ENCODE measurements at places on chromosomes 2 and 18.

GRCh38 chr2:96961210-96961950 is 25.0 kb downstream of the FAM178B start:
- DNase-seq, result no peak

DNA sequence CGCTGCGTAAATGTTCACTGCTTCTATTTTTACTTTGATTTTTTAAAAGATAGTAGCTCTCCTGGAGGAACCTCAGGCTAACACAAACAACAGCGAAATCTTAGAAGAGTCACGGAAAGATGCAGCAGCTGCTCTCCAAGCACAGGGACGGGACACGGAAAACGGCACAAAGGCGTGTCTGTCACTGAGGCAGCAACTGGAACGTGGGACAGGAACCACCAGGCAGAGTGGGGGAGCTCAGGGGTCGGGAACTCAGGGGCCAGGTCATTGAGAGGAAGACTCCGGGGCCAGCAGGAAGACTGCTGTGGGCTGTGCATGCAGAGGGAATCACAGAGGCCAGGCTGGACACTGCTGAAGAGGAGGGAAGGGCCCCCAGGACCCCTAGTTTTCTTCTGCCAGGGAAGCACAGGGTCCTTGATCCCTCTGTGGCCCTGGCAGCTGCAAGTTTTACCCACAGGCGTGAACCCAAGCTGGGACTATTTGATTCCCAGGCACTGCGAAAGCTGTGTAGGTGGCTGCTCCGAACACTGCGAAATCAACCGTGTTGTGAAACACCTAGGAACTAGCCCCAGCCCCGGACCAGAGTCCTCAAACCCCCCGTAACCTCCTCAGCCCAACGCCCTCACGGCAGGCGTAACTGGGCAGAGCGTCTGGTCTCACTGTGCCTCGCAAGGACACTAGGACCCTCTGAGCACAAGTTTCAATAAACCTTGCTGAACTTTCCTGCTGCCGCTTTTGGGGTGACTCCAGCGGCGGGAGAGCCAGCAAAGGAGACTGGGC is 263.0 kb downstream of the EIPR1 start:
- DNase-seq, result no peak

- DNase-seq, result peak; percentile 28
Observed at GRCh38 chr2:214706986-214707385, 102.5 kb downstream of the BARD1 start.

GRCh38 chr2:235088496-235088921 is 136.7 kb downstream of the SH3BP4 start:
- no peak for DNase-seq

DNA sequence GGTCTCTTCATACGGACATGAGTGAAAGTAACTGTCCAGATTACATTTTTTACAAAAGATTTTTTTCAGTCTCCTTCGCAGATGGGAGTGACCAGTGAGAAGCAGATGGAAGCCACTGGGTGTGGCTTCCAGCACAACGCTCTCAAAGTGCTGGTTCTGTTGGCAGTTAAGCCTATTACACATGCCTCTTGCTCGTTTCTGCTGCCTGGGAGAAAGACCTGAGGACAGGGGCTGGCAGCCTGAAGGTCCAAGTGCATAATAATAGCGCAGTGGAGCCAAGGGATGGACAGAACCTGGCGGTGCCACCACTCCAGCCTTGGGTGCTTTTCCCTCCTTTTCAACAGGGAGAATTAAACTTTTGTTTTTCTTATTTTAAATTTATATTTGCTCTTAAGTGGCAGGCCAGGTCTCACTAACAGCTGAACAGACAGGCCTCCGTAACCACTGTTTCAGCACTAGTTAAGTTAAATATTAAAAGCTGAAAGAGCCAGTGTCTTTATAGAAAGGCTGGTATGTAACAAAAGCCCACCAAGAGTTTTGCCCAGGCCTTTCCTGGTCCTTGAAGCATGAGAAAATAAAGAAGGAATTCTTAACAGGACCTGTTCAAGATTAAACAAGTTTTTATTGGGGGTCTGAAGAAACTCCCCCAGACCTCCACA is 1.2 kb upstream of the SKA1 start:
- no peak for DNase-seq

- no peak for DNase-seq
Observed at GRCh38 chr18:24198461-24198860, 59.6 kb downstream of the CABYR start.

GRCh38 chr2:41779888-41780287 is 267.9 kb upstream of the PKDCC start:
- no peak for DNase-seq

- DNase-seq, result no peak
Observed at GRCh38 chr2:236338495-236339184, 74.4 kb upstream of the ASB18 start.

GRCh38 chr2:5725794-5726463 is 33.7 kb downstream of the SOX11 start:
- DNase-seq, result no peak

DNA sequence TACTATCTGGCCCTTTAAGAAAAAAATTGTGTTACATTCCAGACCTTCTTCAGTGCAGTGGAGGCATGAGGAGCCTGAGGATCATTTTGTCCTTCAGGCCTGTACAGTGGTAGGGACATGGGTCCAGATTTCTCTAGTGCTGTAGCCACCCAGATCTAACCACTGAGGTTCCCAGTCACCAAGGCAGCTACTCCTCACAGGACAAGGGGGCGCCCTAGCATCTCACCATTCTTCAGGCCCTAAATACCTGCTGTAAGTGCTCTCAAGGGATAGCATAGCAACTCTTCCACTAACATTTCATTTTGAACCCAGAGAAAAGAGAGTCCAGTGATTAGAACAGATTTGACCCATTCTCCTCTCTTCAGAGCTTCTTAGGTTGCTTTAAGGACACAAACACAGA is 1533.0 kb downstream of the LRP1B start:
- no peak for DNase-seq

- no peak for DNase-seq
Observed at GRCh38 chr2:201058914-201059313, 12.6 kb downstream of the HYCC2 start.

DNA sequence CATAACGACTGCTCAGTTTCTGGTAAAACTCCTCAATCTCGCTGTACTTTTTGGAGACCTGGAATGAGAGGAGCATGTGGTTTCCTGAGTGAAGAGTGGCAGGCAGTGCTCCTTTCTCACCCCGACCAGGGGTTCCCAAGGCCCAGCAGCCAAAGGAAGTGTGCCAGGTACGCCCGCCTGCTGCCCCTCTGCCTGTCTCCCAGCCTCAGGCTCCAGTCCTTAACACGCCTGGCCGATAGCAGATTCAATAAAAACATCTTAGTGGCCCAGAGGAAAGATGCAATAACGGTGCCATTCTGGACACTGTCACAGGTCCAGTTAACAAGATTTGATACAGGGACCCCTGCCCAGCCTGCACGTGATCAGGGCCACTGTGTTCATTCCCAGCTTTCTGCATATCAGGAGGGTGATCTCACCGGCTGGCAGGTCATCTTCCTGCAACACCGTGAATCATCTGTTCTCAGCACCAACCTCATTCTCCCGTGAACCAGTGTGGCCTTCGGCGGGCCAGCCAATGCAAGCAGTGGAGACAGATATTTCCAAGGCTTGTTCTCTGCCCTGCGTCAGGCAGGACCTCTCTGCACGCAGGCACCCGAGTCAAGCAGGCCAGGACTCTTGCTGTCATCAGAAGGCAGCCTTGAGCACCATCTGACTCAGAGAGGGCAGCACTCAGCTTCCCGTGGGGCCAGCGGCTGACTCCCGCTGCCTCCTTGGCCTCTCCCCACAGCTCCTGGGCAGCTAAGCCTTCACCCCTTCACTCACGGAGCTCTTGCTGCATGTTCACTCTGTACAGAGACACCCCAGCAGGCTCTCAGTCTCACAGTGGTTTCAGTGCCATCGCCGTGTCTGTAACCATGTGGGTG is 9.5 kb downstream of the HS1BP3 start:
- DNase-seq, result no peak

DNA sequence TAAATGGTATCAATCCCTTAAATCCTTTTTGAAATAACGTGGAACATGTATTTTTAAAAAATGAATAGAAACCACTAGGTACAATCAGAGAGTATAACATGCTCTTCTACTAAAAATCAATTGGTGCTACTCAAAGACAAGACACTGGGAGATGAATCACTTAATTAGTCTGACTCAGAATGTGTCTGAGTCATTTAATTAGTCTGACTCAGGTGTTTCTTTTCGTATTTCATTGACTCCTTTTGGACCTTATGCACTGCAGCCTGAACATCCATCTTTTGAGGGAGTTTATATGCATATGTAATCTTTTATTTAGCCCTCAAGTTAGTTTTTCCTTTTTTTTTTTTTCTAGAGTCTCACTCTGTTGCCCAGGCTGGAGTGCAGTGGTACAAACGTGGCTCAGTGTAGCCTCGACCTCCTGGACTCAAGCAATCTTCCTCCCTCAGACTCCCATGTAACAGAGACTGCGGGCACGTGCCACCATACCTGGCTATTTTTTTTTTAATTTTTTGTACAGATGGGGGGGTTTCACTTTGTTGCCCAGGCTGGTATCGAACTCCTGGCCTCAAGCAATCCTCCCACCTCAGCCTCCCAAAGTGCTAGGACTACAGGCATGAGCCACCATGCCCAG is 26.5 kb downstream of the PPP4R3B start:
- DNase-seq, result no peak

- no peak for DNase-seq
Observed at GRCh38 chr2:120343100-120343432, 2.9 kb upstream of the INHBB start.
